Fibroblast of lung (primary cell): ENCODE measurements at places on chromosomes 11 and 22. TPM values are rescaled to one million over a fixed set of nuclear protein-coding genes. Genes with fewer than 3 reads are reported as not detected.

DNA sequence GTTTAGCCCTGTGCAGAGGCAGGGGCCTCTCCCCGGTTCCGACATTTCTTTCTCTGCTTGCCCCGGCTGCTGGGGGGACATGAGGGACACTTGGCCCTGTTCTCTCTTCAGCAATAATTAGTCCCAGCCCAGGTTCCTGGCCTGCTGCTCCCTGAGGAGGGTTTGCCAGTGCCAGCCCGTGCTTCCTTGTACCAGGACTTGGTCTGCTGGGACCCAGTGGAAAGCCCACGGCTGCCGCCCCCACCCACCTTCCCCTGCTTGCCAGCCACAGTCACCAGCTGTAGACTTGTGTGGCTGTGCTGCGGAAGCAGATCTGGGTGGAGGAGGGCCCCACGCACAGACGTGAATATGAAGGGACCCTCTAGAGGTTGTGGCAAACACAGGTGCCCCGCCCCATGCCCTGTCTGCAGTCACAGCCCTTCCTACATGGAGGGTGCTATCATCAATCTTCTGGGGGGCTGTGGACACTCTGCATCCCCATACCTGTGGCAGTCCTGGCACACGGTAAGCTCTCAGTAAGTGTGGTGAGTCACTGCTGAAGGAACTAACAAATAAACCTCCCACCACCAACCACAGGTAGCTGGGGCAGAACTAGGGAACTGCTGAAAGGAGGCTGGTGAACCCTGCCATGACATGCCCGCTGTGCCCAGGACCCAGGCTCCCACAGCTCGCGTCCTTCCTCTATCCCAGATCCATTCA lies 949 bp downstream of the TP53AIP1 start:
- H3K27ac ChIP-seq = no peak overlapping the region
- peaks cover 8% of the 10 kb centered on the region for H3K27me3 ChIP-seq
- no peaks in the 10 kb centered on the region for H3K4me1 ChIP-seq
- no peaks in the 10 kb centered on the region for H3K36me3 ChIP-seq
- H3K4me3 ChIP-seq = no peak overlapping the region
- no peak for DNase-seq

DNA sequence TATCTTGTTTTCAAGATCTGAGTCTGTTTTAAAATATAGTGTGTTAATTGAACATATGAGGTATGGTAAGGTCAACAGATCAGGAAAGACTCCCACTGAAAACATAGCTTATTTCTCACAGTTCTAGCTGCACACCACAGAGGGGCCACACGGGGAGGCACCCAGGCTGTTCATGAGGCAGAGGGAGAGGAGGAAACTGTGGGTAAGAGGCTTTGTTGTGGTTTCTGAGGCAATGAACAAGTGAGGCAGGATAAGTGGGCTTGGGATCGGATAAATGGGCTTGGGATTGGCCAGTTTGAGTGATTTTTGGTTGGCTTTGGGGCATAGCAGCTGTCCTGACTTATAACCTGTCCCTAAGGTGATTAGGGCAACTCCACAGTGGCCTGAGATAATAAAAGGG lies 242.1 kb downstream of the LUZP2 start:
- H3K4me3 ChIP-seq = no peak overlapping the region
- no peak overlapping the region for H3K27ac ChIP-seq
- H3K36me3 ChIP-seq = no peaks in the 10 kb centered on the region
- no peaks in the 10 kb centered on the region for H3K4me1 ChIP-seq
- no peak for DNase-seq
- no peaks in the 10 kb centered on the region for H3K27me3 ChIP-seq

DNA sequence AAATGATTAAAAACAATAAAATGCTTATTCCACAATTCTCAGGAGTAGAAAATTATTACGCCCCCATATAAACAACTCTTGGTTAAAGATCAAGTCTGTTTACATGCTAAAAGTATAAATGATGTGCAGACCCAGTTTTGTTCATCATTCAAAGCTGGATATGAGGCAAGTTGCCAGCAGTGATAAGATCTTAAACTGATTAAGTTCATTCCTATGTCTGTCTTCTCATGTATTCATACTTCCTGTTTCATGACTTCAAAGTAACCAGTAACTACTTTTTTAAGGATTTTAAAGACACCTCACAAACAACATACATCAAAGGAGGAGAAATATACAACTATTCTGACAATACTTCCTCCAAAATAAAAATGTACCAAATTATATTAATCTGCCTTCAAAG lies 55.0 kb upstream of the ARHGAP32 start:
- no peaks in the 10 kb centered on the region for H3K4me1 ChIP-seq
- H3K4me3 ChIP-seq = no peak overlapping the region
- H3K27me3 ChIP-seq = no peaks in the 10 kb centered on the region

- peaks cover 6% of the 10 kb centered on the region for H3K4me1 ChIP-seq
- DNase-seq = no peak
- H3K36me3 ChIP-seq = no peaks in the 10 kb centered on the region
Observed at GRCh38 chr11:67345247-67345919, 8.0 kb downstream of the POLD4 start.

The TTC36 gene
- total RNA-seq = 0.99 and 1.0 TPM in 2 replicates

The OR4A5 gene
- not detected in 2 replicates for total RNA-seq

The SLC22A12 gene
- total RNA-seq = not detected in 2 replicates
